NCI-H526 treated with DMSO at 0.1 percent for 48 hours (cell line): ENCODE measurements at places on chromosomes 4 and X.

GRCh38 chr4:119266153-119266552, 53.6 kb downstream of the USP53 start:
- no peak for DNase-seq

DNA sequence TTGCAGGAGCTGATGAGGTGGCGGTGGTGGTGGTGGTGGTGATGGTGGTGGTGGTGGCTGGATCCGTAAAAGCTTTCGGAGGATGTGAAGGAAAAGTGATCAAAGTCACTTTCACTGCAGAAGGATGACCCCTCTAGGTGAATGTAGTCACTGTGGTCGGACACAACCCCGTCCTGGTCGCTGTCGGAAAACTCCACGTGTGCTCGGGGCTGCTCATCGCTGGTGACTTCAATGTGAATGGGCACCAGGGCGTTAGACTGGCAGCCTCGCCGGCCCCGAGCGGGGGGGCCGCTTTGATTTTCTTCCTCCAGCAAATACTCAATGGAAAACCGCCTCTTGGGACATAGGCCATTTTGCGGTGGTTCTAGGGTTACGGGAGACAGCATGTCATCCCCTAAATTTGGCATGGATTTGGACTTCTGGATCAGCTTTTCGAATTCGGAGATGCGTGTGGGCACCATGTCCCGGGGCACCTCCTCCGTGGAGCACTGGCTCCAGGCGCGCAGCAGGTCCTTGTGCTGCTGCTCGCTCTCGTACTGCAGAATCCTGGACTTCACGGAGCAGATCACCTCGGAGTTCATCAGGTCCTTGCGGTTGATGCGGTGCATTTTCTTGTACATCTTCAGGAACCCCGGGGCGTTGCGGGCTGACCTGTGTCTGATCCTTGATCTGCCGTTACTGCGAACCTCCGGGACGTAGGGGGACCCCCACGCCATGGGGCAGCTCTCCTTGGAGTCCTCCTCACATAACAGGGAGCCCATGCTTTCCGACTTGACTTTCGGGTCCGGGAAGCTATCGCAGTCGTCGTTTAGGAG, 88.3 kb upstream of the PDLIM3 start:
- no peak for DNase-seq

GRCh38 chrX:65406532-65406931, 128.1 kb downstream of the LAS1L start:
- no peak for DNase-seq

DNA sequence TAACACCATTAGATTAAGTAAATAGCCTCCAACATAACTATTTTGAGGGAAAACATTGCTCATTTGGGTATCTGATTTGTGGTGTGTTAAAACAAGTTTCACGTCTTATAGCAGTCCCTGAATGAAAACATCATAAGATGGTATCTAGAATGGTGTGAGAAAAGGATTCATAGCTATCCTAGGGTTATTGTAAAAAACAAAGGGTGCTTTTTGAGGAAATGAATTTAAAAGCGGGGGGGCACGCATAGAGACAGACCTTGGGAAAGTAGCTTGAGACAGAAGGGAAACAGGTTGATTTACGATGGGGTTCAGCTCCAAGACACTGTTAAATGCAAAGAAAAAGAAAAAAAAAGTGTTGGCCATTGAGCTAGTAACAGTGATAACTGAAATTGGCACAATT, 768 bp upstream of the CXCL10 start:
- no peak for DNase-seq
